ENCODE measurements at places on chromosomes 7 and 10. TPM values are rescaled to one million over a fixed set of nuclear protein-coding genes. Genes with fewer than 3 reads are reported as not detected.

The LEP gene
- 0.12 TPM for polyA plus RNA-seq

The H2BK1 gene
- not detected for polyA plus RNA-seq

The SEMA4G gene
- polyA plus RNA-seq, result 46.2 TPM

The MEPCE gene
- polyA plus RNA-seq, result 54.8 TPM

The VSTM4 gene
- polyA plus RNA-seq, result 14.2 TPM

The CLRN3 gene
- 19.5 TPM for polyA plus RNA-seq

The BTBD16 gene
- polyA plus RNA-seq, result 0.66 TPM

The AMPH gene
- polyA plus RNA-seq, result 14.5 TPM

The TAS2R4 gene
- 2.4 TPM for polyA plus RNA-seq

The NUDCD3 gene
- 82.1 TPM for polyA plus RNA-seq

The CDHR1 gene
- 1.2 TPM for polyA plus RNA-seq

The PRR15 gene
- polyA plus RNA-seq, result 10.9 TPM

The C10orf105 gene
- 0.15 TPM for polyA plus RNA-seq

Measured in right renal pelvis (tissue), 4 donors.